Stimulated activated CD8-positive, alpha-beta memory T cell treated with anti-CD3 and anti-CD28 coated beads, Interleukin-7, amount 100 ng/mL, for 1 hour (primary cell): ENCODE measurements at places on chromosomes 3 and 15.

GRCh38 chr3:183924543-183924942, 39.9 kb upstream of the PARL start:
- DNase-seq: no peak

- no peak for DNase-seq
These were observed at the start of gene DCLK3 for GRCh38 chr3:36763850-36764703. DCLK3 (minus strand) TSS chr3:36764553; CDS start chr3:36764263, 290 bp downstream.

- no peak for DNase-seq
These were observed 3.6 kb downstream of the MESD start for GRCh38 chr15:80985981-80986380.

GRCh38 chr3:65785065-65785645, 253.6 kb downstream of the MAGI1 start:
- no peak for DNase-seq

GRCh38 chr3:14831916-14832450, 13.2 kb downstream of the FGD5 start:
- no peak for DNase-seq

DNA sequence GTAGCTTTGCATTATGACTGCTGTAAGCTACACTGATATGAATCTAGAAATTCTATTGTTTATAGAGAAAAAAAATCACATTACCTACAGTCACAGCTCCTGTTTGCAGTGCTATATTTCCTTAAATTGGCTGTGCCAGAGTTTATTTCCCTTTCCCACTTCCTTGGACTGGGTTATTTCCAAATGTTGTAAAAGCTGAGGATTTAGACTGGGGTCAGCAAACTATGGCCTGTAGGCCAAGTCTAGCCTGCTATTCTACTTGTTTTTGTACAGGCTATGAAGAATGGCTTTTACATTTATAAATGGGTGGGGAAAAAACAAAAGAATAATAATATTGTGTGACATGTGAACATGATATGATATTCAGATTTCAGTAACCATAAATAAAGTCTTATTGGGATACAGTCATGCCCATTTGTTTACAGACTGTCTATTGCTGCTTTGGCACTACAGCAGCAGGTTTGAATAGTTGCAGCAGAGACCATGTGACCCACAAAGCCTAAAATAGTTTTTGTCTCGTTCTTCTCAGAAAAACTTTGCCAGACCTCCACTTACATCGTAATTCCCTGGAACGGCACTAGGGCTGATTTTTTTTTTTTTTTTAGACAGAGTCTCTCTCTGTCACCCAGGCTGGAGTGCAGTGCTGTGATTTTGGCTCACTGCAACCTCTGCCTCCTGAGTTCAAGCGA, 7.8 kb downstream of the GLDN start:
- no peak for DNase-seq

DNA sequence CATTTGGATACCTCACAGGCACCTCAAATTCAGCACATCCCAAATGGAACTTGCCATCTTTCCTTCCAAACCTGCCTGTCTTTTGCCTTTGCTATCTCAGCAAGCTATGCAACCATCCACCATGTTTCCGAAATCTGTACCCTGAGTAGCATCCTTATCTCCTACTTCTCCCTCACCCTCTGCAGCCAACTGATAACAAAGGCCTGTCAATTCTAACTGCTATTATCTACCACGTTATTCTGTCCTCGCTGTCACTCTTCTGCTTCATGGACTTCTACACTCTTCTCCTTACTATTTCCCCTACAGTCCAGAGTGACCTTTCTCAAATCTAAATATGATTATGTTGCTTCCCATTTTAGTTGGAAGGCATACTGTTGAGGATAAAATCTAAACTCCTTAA, 25.5 kb upstream of the TAFA4 start:
- DNase-seq: no peak

- no peak for DNase-seq
These were observed 728 bp downstream of the EIF2B5 start for GRCh38 chr3:184135911-184136260.

DNA sequence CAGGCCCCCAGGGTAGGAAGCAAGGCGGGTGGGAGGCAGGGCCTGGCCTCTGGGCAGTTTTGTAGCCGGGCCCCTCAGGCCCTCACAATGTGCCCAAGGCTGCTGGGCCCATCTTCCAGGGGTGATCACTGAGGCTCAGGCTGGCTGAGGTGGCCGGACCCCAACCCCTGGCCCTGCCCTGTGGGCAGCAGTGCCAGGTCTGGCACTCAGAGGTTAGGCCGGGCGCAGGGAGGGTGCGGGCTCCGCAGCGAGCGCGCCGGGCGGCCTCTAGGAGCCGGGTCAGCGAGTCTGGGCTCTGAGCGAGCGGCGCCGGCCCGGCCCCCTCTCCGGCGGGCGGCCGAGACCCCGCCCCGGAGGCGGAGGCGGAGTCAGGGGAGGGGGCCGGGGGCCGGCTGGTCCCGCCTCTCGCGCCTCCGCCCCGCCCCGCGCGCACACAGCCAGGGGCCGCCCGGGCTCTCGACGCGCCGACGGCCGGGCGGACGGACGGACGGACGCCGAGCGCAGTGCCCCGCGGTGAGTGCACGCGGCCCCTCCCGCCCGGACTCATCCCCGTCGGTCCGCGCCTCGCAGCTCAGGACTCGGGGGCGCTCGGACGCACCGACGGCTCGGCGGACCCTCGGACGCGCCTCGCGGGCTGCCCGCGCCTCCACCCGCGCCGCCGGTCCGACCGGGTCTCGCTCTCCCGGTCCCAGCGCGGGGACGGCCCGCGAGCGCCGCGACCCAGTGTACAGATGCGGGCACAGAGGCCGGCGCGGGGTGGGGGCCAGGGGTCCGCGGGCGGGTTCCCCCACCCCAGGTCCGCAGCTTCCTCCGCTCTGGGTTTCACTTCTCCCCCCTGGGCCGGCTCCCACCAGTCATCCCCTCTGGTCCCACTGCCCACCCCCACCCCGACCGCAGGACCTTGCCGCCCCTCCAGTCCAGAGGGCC, at the start of gene FBLN2:
Gene FBLN2 (plus strand): TSS at position 430 of the 927 bp plus-strand sequence. CDS start 21,231 bp downstream, outside the sequence.
- DNase-seq: no peak

DNA sequence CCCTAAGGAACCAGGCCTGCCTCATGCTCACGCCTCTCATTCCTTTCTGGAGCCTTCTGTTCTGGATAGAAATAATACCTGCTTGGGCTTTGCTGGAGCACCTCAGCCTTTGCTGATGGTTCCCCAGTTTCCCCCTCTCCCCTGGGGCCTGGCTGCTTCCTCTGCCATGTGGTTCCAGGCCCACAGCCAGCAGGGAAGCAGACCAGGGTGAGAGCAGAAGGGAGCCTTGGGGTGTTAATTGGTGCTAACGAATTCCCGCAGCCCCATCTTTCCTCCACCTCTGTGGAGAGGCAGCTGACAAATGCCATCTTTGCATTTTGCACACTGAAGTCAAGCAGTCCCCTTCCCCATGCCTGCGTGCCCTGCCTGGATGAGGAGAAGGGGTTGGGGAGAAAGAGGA, 13.1 kb upstream of the CORO2B start:
- no peak for DNase-seq

DNA sequence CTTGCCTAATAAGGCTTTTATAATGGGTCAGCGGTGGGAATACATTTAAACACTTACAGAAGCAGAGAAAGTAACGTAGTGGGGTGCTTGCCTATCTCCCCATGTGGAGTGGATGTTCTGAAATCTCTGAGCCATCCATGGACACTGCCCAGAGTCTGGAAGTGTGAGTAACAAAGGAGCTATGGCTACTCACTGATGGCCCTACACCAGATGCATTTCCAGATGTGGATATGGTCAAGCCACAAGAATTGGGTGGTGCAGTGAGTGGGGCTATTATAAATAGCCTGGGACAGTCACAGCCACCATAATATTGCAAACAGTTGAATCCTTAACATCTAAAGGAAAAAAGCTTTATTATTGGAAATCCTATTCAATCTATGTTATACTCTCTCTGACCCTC, 96.6 kb downstream of the CGNL1 start:
- DNase-seq: no peak

DNA sequence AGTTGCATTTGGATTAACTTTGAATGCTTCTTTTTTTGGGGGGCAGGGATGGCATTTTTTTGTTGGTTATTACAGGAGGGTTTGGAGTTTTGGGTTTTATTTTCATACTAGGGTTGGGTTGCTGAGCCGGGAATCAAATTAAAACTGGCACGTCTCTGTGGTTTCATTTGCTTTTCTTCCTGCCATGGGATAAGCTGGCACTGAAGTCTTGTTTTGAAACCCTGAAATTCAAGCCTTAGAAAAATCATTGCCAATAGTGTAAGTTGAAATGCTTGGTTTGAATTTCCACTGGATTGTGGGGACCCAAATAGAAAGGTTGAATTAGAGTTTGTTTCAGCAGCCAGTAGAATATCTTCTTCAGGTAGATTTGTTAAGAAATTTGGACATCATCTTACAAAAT, 193.1 kb upstream of the DCBLD2 start:
- DNase-seq: no peak

- no peak for DNase-seq
These were observed 255.5 kb downstream of the UACA start for GRCh38 chr15:70507772-70508371.

GRCh38 chr3:99126316-99126715, 224.8 kb upstream of the DCBLD2 start:
- DNase-seq: no peak

DNA sequence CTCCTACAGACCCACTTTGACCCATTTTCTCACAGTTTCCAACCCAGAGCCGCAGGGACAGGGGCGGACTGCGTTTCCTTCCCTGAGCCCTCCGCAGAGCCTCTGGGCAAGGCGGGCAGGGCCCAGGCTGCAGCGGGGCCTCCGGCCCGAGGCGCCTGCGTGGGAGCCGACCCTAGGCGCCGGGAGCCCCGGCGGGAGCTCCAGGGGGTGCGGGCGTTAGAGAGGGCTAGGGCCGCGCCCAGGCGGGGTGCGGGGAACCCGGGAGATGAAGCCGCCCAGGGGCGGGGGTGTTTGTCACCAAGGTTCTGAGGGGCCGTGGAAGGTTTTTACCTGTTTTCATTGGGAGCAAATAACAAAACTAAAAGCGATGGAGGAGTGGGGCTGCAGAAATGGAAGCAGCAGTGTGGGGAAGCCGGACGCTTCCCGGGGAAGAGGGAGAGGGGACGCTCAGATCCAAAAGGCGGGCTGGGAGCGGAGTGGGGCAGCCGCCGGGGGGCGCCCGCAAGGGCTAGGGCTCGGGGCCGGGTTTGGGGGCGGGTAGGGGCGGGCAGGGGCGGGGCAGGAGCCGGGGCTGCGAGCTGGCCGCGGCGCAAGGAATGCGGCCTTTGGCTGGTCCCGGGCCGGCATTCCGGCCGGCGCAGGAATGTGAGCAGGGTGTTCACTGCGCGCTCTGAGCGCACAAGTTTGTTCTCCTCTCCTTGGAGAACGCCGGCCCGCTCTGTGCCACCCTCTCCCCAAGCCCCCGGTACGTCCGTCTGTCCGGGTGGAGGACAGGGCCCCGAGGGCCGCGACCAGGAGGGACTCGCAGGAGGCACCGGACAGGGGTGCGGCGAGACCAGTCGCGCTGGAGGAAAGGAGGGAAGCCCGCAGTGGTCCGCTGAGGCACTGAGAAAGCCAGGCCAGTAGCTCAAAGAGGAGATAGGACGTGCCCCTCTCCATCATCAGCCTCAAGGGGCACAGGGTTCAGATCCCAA, 61.1 kb downstream of the AMOTL2 start:
- no peak for DNase-seq

DNA sequence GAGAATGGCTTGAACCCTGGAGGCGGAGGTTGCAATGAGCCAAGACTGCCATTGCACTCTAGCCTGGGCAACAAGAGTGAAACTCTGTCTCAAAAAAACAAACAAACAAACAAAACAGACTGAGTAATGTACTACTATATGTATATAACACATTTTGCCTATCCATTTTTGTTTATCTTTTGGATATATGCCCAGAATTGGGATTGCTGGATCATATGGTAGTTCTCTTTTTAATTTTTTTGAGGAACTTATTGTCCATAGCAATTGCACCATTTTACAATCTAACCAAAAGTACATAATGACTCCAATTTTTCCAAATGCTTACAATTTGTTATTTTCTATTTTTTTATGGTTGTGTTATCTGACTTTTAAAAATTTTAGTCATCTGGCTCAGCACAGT, 47.3 kb downstream of the GMPS start:
- no peak for DNase-seq

GRCh38 chr15:77538027-77538451, 94.7 kb downstream of the LINGO1 start:
- DNase-seq: no peak

DNA sequence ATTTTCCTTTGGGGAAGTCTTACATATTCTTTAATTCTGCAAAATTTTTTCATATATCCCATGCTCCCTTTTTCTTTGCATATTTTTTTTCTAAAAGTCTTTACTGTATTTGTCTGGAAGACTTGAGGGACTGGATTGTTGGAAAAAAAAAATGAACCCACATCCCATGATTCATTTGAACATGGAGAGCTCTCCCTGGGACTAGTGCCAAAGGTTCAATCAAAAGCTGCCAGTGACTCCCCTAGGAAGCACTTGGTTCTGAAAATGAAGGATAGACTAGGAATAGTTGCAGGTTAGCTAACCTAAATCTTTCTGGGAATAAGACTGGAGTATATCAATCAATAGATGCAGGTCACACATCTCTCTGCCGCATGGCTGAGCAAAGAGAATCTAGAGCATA, 16.4 kb upstream of the BNC1 start:
- no peak for DNase-seq

GRCh38 chr3:65936908-65937638, 101.6 kb downstream of the MAGI1 start:
- no peak for DNase-seq

- DNase-seq: no peak
These were observed 54.3 kb upstream of the SGO1 start for GRCh38 chr3:20240154-20240883.

- DNase-seq: no peak
These were observed 84.2 kb downstream of the TMCC1 start for GRCh38 chr3:129809297-129809696.

- no peak for DNase-seq
These were observed 21.9 kb upstream of the THSD4 start for GRCh38 chr15:71093054-71094024.

DNA sequence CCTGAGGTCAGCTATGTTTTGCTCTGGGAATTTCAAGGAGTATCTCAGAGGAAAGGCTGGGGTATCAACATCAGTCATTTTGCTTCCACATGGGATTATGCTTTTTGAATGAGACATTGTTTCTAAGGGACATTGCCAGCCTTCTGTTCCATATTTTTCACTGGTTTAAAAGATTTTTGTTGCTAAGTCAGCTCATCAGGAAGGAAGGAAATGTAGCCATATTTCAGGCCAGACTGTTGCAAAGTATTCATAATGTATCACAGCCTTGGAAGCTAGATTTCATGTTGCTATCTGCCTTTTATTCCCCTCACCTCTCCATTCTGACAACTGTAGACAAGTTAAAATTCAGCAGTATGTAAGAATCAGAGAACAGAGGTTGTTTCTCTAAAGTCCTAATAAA, 61.0 kb upstream of the CHRM5 start:
- DNase-seq: no peak

- DNase-seq: no peak
These were observed 14.0 kb downstream of the PLA1A start for GRCh38 chr3:119611664-119612063.

GRCh38 chr3:133675631-133676335, 14.0 kb upstream of the TOPBP1 start:
- no peak for DNase-seq

DNA sequence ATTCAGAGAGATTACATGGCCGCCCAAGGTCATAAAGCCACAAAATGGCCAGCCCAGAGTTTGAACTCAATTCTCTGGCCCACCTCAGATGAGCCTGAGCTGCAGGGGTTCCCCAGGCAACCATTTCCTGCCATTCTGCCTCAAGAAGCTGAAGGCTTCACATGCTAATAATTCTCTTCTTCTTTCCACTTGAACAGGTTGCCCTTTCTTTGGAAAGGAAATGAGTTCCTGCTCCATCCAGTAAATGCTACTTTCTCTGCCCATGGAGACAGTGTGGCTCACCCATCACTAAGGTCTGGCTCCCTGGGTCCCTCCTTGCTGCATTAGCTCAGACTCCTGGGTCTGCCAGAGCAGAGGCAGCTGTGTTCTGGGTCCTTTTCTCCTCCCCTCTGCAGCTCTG, 48.2 kb downstream of the TRIM42 start:
- no peak for DNase-seq
